ENCODE measurements at places on chromosomes 7 and 10.

DNA sequence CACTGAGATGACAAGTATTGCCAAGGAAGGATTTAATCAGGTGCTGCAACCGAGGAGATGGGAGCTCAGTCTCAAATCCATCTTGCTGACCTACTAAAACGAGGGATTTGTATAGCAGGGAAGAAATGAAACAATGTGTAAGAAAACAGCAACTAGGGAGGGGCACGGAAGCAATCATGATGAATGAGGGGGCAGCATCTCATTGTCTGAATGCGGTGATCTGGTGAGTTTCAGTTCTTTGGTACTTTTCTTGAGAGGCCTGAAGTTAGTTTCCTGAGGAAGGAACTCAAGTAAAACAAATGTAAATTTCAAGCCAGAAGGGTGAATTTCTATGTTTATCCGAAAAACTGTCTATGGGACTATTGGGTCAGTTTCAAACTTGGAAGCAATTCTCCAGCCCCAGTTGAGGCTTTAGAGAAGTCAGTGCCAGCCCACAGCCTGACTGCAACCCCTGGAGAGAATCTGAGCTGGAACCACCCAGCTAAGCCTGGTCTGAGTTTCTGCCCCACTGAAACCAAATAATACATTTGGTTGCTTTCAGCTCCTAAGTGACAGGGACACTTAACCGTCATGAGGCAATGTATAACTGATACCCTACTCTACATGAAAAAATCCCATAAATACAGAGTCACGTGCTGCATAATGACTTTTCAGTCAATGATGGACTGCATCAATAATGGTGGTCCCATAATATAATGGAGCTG, 45.8 kb upstream of the TNS3 start:
- DNase-seq: no peak

- DNase-seq: no peak
Observed at GRCh38 chr10:11757454-11757820, 15.3 kb downstream of the ECHDC3 start.

DNA sequence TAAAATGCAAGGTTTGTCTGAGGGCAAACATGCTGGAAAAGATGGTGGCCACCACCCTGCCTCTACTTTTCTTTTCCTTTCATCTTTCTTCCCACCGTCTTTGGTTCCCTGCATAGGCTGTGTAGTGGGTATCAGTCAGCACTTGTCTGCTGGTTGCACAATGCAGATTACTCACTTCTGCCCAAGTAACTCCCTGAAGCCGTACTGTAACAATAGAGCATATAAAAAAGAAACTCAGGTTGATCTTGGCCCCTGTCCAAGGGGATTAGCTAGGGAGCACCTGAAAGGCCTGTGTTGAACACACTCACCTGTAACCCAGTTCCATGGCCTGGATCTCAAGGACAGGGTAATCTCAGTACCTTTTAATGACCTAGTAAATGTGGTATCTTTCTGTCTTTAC, 533.0 kb upstream of the GALNT17 start:
- no peak for DNase-seq

DNA sequence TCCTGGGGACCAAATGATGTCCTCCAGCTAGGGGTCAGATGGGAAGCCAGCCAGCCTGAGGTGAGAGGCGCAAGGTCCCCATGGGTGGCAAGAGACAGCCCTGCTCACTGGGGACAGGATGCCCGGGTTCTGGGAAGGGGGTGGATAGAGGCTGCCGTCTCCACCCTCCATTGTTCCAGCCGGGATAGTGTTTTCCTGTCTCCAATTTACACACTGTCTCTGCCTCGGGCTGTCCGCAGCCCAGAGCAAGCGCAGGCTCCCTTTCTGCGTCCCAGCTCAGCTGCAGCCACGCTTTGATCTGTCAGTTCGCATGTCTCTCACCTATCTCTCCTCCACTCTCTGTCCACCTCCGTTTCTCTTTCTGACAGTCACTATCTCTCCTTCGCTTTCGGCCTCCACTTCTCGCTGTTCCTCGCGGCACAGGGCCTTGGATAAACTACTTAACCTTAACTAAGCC, 2.1 kb downstream of the EPHB4 start:
- no peak for DNase-seq

GRCh38 chr7:29204491-29205272, 10.1 kb downstream of the CHN2 start:
- no peak for DNase-seq

DNA sequence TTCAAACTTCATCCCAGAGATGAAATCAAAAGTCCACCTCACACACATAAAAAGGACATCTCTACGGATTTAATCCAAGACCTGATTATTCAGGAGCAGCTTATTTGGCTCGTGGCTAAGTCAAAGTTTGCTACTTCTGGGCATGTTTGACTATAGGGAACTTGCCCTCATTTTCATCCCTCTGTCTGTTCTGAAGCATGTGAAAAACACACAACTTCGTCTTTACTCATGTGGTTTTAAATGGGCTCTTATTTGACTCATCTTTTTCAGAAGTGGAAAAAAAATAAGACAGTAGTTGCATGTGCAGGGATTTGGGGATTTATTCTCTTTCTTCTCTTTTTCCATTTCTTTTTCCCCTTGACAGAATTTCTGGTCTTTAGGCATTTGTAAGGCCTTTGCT, 295.9 kb downstream of the TFEC start:
- DNase-seq: no peak

DNA sequence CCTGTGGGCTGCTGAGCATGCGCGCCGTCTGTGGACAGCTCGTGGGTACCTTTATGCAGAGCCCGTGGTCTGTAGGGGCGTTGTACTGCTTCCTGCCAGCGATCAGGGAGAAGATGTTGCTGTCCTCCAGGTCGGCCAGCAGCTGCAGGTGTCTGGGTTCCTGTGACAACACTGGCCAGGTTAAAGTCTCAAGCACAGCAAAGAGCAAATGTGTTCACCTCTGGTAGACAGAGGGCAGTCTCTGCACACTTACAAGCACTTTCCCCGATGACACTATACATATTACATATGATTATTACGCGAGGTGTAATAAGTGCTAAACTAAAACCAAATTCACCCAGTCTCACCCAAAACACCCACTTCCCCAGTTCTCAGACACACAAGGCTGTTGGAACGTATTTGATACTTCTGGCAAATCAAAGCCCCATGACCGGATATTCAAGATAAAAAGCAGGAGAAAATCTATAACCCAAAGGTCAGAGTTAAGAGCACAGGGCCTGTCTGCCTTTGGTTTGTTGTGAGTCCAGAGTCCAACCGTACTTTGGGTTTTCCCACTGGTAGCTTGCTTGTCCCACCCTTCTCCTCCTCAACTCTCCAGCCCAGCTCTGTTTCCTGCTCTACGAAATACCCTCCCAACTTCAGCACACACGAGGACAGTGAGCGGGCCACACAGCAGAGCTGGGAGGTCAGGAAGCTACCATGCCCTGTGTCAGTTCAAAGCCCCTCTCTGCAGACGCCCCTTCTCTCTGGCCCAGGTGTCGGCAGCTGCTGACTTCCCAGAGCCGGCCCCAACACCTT, 49.7 kb upstream of the DDC start:
- DNase-seq: no peak

DNA sequence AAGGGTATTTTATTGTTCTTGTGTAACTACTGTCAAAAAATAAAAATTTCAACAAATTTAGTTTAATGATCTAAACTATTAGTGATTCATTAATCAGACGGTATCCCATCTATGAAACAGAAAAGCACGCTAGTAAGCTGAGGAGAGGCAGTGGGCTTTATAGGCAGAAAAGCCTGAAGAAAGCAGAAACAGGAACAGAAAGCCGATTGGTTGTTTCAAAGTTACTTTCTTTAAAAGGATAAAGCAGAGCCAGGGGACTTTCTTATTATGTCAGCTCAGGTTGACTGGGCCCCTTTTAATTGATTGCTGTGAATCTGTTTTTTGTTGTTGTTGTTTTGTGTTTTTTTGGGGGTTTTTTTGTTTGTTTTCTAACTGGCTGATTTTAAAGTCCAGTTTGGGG, 105.5 kb downstream of the TES start:
- no peak for DNase-seq

DNA sequence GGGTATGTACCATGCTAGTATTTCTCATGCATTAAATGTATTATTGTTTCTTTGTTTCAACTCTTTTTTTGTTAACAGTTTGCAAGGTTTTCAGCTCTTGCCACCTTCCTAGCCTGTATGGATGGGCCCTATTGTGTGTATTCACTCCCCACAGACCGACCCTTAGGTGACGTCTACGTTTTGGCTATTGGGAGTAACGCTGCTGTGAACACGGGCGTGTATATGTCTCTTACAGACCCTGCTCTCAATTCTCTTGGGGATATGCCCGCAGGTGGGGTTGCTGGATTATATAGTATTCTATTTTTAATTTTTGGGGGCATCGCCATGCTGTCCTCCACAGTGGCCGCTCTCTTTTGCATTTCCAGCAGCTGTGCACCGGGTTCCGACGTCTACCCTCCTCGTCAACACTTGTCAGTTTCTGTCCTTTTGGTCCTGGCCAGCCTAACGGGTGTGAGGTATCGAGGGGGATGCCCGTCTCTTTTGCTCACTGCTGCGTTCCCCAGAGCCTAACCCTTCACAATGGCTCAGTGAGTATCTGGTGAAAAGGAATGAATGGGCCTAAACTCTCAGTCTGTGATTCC, 64.1 kb upstream of the GNA12 start:
- no peak for DNase-seq

DNA sequence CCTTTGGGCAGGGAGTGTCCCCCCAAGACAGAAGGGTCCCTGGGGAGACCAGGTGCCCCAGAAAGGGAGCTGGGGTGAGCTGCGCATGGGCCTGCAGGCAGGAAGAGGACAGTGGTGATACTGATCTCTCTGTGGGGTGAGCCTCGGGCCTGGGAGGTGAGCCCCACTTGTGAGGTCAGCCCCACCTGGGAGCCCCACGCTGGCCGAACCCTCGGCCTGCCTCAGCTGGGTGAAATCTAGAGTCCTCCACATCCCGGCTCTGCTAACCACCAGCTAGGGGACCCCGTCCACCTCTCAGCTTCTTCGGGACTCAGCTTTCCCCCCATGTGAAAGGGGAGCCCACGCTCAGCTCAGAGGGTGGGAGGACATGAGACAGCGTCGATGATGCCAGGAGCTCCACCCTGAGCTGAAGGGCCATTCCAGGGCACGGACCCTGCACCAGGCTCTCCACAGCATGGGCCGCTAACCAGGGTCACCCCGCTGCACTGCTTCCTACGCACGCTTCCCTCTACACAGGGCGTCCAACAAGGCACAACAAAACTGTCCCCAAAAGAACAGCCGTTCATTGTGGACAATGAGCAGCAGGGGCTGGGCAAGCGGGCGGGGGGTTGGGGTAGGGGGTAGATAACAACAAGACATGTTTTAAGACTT, 48.7 kb downstream of the CAMK2B start:
- DNase-seq: no peak

DNA sequence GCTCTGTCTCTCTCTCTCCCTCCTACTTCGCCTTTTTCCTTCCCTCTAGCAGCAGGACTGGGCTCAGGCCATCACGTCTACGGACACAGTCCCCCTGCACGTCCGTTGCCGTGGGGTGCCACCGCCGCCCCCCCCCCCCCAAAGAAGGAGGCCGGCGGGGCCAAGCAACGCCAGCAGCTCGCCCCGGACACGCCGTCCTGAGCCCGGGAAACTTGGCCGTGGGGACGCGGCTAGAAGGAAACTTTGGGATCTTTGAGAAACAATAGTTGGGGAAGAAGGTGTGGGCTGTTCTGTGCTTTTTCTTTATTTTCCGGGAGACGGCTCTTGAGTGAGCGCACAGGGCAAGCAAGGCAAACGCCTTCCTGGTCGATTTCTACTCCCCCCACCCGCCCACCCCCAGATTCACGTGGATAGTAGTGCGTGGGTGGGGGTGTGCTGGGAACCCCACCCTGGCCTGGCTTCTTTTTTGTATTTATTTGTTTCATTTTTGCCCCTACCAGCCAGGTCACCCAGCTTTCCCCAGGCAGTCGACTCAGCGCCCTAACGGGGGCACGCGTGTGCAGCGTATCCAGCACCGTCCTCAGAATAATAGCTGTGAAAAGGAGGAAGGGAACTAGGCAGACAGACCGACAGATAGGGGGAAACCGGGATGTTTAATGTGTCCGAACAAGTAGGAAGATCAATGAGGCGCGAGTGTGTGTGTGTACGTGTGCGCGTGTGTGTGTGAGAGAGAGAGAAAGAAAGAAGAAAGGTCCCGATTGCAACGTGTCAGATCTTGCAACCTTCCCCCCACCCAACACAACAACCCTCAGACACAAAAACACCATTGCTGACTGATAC, 1.4 kb downstream of the MXI1 start:
- peak; percentile 30 for DNase-seq

- DNase-seq: no peak
Observed at GRCh38 chr10:110420401-110421193, 77.1 kb upstream of the DUSP5 start.

GRCh38 chr7:3107889-3108570, 64.4 kb upstream of the CARD11 start:
- no peak for DNase-seq

DNA sequence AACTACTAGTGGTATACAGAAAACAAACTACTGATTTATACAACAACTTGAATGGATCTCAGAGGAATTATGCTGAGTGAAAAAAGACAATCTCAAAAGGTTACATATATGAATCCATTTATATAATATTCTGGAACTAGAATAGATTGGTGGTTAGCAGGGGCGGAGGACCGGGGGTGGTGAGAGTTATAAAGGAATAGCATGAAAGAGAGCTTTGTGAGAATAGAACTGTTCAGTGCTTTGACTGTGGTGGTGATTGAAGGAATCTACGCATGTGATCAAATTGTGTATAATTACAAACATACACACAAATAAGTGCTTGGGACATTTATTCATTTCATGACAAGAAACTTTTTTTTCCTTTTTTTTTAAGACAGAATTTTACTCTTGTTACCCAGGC, 19.6 kb downstream of the RAB19 start:
- DNase-seq: no peak

DNA sequence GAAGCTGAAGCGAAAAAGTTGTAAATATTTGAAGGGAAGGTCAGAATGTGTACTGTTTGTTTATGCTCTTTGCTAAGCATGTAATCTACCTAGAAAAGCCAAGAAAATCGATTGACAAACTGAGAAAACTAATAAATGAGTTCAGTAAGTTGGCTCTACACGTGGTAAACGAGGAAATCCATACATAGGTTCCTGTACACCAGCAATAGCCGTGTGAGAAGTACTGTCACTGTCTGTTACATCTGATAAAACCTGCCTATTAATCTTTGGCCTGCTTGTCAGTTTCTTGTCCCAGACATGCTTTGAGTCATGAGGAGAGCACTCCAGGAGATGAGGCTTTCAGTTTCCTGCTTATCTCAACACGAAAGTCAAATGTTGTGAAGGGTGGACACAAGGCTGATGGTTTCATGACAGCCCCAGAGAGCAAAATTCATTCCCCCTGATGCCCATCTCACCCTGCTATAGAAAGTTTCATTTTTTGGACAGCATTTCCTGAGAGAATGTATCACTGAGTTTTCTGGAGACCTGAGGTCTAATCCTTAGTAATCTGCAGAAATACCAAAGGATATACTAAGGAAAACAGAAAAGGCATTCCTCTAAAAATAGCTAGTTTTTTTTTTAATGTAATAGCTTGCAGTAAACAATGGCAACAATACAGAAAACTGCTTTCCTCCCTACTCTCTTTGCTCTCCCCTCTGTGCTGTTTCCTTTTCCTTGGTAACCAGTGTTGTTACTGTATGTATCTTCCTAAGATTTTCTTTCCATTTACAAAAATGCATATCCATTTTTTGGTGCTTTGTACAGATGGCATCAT, 18.8 kb downstream of the BMPR1A start:
- no peak for DNase-seq

- DNase-seq: no peak
Observed at GRCh38 chr7:44184206-44184872, 4.9 kb downstream of the GCK start.

GRCh38 chr10:44051584-44052385, 333.1 kb downstream of the CXCL12 start:
- DNase-seq: no peak

- no peak for DNase-seq
Observed at GRCh38 chr7:46955531-46955930, 626.4 kb downstream of the TNS3 start.

All from stimulated activated CD4-positive, alpha-beta T cell treated with anti-CD3 and anti-CD28 coated beads, Interleukin-4, amount 100 ng/mL, for 4 hours (primary cell).